Mammary epithelial cell (primary cell): ENCODE measurements at places on chromosomes 1 and 21. TPM values are rescaled to one million over a fixed set of nuclear protein-coding genes. Genes with fewer than 3 reads are reported as not detected.

The PKLR gene
- not detected in 2 replicates for total RNA-seq

GRCh38 chr1:7509598-7509997 lies 261.5 kb upstream of the VAMP3 start:
- no peak for DNase-seq

The LCE1A gene
- total RNA-seq, result not detected in 2 replicates

The S100A9 gene
- 342 and 606 TPM in 2 replicates for total RNA-seq

DNA sequence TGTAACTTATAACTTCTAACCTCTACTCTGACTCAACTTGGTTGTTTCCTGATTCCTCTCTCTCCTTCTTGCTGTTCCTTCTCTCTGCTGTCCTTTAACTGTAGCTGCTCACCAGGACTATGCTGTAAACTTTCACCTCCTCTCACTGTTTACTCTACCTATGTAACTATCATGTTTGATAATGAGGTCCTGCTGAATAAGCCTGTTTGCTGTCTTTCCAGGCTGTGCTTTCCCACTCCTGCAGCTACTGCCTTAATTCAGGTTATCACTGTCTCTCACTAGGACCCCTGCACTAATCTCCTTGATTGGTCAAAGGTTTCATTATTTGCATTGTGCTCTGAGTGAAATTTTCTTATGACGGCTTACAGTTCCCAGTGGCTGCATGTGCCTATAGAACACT lies 633.9 kb upstream of the PTBP2 start:
- DNase-seq, result no peak

The AK5 gene
- 0.61 and 1.0 TPM in 2 replicates for total RNA-seq

The GPBP1L1 gene
- 109 and 124 TPM in 2 replicates for total RNA-seq

The TSPEAR gene
- total RNA-seq, result not detected in 2 replicates
